ENCODE measurements at places on chromosomes 1 and 21.
A peak's percentile ranks its signal among the peaks of the same experiment; 100 is the strongest.

DNA sequence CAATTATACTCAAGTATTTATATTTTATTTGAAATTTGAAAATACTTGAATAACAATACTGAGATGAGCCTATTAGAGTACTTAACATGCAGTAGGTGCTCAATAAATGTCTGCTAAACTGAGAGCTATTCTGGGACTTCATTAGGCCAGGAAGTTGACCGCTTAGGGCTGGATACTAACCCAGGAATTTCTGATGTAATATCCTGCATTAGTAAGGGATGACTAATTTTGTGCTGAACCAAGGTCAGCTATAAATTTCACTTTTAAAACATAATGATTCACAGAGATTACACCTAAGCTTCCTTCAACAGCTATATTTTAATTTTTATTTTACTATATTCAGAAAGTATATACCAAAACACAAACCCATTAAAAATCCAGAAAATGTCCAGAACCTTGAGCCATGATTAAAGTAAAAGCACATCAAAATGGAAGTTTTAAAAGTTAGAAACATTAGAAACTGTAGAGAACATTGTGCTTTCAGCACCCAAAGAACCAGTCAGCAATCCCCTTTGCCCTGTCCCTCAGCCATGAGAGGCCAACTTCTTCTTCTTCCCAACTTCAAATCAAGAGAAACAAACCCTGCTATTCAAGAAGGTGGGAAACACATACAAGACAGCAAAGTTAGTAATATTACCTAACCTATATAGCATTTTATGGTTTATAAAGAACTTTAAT lies 35.4 kb downstream of the WNT2B start:
- peak; percentile 94 for DNase-seq

DNA sequence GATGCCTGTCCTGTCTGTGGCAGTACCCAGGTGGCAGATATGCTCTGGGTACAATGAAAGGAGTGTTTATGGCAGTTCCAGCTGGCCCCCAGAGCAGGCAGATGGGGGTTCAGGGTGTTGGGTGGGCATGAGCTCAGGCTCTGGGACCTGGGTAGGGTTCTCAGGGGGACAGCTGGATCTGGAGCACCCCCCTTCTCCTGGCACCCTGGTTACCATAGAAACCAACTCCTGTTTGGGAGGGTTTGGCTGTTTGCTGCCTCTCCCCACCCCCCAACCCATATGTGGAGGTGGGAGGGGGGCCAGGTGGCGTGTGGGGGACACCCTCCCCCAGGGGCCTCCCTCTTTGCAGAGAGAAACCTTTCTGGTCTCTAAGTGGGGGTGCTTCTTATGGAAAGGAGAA lies 7.1 kb downstream of the FOXO6 start:
- no peak for DNase-seq

DNA sequence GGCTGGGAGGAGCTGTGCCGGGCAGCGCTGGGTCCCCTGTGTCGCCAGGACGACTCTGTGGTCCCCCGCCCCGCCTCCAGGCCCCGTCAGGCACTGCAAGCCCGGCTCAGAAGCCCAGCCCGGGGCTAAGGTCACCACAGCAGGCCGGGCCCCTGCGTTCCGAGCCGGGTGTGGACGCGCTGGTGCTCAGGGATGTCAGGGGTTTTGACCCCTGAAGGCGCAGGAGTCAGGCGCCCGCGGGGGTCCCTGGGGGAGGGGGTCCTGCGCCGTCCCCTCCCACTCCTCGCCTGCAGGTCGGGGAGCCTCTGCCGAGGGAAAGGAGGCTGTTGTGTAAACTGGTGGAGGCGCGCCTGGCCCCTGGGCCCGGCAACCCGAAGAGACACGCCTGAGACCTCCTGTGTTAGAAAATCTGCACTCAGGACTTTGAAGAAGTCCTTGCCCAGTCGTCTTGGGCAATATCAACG lies 23.7 kb upstream of the TMEM54 start:
- no peak for DNase-seq

GRCh38 chr1:70656361-70656760 lies 245.3 kb downstream of the CTH start:
- DNase-seq: peak; percentile 44

DNA sequence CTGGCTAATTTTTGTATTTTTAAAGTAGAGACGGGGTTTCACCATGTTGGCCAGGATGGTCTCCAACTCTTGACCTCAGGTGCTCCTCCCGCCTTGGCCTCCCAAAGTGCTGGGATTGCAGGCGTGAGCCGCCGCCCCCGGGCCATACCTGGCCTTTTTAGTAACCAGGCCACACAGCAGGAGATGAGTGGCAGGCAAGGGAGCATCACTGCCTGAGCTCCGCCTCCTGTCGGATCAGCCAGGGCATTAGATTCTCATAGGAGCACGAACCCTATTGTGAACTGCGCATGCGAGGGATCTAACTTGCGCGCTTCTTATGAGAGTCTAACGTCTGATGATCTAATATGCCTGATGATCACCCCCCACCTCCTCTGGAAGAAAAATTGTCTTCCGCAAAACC lies 308.7 kb upstream of the PRMT6 start:
- no peak for DNase-seq

DNA sequence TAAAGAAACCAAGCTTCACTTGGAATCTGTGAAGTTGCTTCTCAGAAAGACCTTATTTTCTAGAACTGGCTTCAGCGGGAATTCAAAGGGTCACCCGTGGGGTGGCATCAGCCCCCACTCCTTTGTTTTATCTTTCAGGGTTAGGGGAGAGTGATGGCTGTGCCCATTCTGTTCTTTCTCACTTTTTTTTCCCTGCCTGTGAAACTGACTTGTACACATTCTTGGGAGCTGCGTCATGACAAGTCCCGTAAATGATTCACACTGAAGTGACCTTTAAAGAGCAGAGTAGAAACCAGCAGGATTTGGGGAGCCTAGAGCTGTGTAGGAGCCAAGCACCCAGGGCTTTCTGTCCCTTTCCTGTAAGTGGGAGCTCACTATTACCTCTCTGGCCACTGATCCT lies 43.8 kb downstream of the SLC44A3 start:
- peak; percentile 96 for DNase-seq

GRCh38 chr1:51990478-51990965 lies at the start of gene RAB3B:
Gene RAB3B, minus strand, starts transcription at chr1:51990700. Its CDS starts 13,583 bp downstream, at chr1:51977117.
- peak; percentile 82 for DNase-seq

DNA sequence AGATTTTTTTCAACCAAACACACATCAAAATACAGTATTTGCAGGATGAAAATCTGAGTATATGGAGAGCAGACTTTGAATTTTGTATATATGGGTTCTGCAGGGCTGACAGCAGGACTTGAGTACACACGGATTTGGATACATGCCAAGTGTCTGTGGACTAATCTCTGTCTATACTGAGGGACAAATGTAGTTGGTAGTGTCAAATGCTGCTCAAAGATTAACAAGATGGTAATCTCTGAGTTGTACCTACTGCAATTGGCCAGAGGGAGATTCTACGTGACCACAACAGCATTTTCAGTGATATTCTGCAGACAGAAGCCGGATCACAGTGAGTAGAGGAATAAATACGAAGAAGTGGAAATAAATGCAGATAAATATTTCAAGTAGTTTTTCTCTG lies 43.4 kb downstream of the SHCBP1L start:
- no peak for DNase-seq

GRCh38 chr1:172704420-172705210 lies 45.7 kb downstream of the FASLG start:
- no peak for DNase-seq

DNA sequence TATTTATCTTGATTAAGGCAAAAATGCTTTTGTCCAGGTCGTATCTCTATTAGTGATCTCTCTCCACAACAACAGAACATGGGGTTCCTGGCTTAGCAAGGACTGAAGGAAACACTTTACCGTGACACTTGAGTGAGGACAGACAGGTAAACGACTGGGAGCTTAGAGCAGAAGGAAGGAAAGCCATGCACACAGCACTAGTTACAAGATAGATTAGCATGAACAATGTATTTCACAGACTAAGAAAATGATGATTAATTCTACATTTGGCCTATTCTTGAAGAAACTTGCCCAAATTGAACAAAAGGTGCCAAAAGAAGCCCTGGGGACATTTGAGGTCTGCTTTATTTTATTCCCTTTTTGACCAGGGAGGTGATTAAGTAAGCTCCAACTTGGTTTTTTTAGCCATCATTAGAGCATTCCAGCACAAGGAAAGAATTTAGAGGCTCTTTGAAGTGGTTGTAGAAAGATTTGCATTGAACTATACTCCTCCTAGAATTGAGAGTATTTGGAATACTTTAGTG lies 248.5 kb downstream of the USP25 start:
- DNase-seq: peak; percentile 20

GRCh38 chr1:41618066-41618825 lies 133.8 kb upstream of the EDN2 start:
- peak; percentile 46 for DNase-seq

DNA sequence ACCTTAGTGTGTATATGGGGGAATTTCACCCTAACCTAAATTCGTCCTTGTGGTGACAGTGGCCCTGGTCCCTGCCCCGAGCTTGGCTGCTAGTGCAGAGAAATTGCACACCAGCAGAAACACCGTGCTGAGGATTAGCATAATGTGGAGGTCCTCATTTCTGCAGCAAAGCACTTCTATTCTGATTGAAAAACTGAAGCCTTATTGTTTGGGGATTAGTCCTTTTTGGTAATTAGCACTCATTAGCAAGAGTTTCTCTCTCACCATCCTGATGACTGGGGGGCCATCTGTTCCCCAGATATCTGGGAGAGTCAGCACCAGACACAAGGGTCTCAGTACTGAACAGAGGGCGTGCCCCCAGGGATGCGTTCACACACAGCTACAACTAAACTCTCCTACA lies 55.2 kb downstream of the AJAP1 start:
- no peak for DNase-seq

DNA sequence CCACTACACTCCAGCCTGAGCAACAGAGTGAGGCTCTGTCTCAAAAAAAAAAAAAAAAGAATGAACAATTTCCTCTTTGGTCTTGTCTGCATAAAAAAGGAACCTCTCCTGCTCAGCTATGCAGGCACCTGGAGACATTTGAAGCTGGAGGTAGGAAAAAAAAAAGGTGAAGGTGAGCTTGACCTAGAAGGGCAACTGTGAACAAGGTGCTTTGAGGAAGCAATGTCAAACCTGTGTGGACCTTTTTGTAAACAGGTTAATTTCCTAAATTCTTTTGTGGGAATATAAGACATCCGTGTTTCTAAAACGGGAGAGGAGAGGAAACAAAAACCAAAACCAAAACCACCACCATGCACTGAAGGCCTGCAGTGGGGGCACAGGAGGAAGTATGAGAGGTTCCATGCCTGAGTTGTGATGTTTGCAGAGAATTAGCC lies 77.5 kb downstream of the SLC45A1 start:
- no peak for DNase-seq

- peak; percentile 85 for DNase-seq
These were observed 135.5 kb downstream of the TGFB2 start for GRCh38 chr1:218480588-218481099.

GRCh38 chr1:209767706-209768105 lies 11.9 kb downstream of the TRAF3IP3 start:
- no peak for DNase-seq

DNA sequence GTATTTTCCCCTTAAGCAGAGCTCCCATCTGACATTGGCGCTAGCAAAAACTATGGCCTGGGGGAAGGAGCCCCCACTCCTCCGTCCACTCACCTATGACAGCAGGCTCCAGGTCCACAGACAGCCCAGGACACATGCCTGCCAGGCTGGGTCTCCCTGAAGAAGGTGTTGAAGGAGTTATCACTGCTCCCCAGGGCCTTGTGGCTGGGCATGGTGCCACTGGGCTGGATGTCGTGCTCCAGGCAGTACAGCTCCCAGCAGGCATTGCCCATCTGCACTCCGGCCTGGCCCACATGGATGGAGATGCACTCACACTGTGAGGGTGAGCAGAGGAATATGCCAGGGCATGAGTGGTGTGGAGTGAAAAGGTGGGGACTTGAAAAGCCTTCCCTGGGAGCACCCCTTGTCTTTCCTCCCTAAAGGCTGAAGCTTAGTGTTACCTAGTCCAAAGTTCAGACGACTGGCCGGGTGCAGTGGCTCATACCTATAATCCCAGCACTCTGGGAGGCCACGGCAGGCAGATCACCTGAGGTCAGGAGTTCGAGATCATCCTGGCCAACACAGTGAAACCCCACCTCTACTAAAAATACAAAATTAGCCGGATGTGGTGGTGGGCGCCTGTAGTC lies 30.0 kb downstream of the RABIF start:
- peak; percentile 15 for DNase-seq

GRCh38 chr1:10965546-10966226 lies 46.8 kb upstream of the TARDBP start:
- DNase-seq: peak; percentile 33

- no peak for DNase-seq
These were observed 195.2 kb downstream of the S1PR1 start for GRCh38 chr1:101431956-101432510.

DNA sequence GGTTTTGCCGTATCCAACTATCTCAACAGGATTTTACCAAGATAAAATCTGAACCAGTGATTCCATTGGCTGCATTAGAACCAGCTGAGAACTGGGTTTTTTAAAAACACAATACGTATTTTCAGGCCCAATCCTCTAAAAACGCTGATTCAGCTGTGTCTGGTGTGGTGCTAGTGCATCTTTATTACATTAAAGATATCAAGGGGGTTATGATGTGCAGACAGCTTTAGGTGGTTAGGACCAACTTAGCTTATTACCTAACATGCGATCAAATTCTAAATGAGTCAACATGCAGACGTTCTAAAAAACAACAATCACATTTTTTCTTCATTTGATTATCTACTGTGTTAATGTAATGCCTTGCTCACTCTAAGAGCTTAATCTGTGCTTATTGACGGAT lies 32.0 kb upstream of the EXO1 start:
- DNase-seq: peak; percentile 6

DNA sequence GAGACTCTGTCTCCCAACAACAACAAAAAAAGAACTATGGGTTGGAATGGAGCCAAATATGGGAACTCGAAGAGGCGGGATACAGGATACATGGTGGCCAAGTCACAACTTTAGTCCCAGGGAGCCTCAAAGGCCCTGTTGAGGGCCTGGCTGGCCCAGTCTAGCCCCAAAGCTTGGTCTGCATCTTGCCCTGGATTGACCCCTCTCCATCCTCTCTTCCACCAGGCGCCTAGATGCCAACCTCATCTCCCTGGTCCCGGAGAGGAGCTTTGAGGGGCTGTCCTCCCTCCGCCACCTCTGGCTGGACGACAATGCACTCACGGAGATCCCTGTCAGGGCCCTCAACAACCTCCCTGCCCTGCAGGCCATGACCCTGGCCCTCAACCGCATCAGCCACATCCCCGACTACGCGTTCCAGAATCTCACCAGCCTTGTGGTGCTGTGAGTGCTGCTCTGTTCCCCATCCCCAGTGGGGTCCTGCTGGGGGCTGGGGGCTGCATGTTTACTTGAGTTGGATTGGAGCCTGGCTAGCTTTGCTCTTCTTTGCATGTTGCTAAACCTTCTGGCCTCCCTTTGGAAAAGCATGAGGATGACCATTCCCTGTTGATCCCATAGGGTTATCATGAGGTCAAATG lies 65.5 kb downstream of the UBE2T start:
- DNase-seq: no peak

- peak; percentile 39 for DNase-seq
These were observed 1.6 kb upstream of the BSND start for GRCh38 chr1:54996869-54997710.

- DNase-seq: no peak
These were observed 66.7 kb downstream of the RPAP2 start for GRCh38 chr1:92365378-92366039.

- DNase-seq: no peak
These were observed 16.4 kb downstream of the CD2 start for GRCh38 chr1:116770625-116771024.
